Activated CD4-positive, alpha-beta memory T cell treated with anti-CD3 and anti-CD28 coated beads for 36 hours (primary cell): ENCODE measurements at places on chromosomes 5 and 9. TPM values are rescaled to one million over a fixed set of nuclear protein-coding genes. Genes with fewer than 3 reads are reported as not detected.

DNA sequence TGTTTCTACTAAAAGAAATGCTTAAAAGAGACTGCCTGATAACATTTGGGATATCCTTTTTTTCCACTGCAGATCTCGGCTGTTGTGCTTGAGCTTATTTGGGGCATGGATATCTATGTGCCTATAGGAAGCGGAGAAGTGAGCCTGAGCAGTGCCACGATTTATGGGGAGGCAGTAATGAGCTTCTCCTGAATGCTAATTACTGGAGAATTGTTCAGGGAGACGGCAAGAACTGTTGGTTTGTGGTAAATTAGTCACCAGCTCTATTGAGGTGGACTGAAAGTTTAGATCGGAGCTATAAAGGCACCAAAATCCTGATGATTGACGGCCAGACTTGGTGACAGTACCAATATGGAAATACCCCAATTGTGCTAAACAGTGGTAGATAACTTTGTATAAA is 186.5 kb downstream of the ARHGEF28 start:
- no peak for DNase-seq

GRCh38 chr5:168860503-168860902 is 281.3 kb upstream of the PANK3 start:
- DNase-seq = no peak

Gene GRK6
- total RNA-seq = 178 TPM

Gene LECT2
- total RNA-seq = not detected

- no peak for DNase-seq
These were observed 15.8 kb upstream of the MYORG start for GRCh38 chr9:34392511-34392910.

DNA sequence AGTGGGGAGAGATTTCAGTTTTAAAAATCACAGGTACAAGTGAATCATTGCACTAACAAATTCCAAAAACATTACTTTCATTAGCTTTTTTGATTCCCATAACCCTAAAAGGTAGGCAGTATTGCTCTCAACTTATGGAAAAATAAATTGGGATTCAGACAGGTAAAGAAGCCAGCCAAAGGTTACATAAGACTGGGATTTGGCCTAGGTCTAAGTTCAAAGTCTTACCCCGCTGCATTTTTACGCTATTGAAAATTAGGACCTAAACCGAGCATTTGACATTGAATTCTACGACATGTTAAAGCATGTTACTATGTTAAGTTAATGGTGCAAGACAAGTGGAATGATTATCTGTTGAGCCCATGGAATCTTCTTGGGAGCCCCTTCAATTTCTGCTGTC is 89.6 kb downstream of the ENC1 start:
- no peak for DNase-seq

Gene FAM170A
- not detected for total RNA-seq

Gene TEX48
- 1.2 TPM for total RNA-seq

Gene FOXD4L5
- total RNA-seq = not detected

Gene CARTPT
- total RNA-seq = not detected

Gene FAM240B
- total RNA-seq = not detected

Gene FOXD4L4
- not detected for total RNA-seq

DNA sequence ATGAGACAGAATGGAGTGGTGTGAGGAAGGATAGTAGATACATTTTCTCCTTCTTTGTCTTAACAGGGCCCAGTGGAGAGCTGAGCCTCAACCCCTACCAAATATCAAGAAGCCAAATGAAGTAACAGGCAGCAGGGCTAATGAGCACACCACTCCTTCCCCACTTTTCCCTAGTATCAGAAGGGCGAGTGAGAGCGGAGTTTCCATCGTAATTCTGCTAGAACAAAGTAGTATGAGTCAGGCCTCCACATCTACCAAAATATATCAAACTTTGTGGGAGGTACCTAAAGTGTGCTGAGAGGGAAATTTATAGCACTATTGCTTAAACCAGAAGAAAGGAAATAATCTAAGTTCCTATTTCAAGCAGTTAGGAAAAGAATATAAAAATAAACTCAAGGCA is 769.0 kb upstream of the RGMB start:
- DNase-seq = no peak

GRCh38 chr9:90107040-90107725 is 502.4 kb downstream of the GADD45G start:
- DNase-seq = no peak

DNA sequence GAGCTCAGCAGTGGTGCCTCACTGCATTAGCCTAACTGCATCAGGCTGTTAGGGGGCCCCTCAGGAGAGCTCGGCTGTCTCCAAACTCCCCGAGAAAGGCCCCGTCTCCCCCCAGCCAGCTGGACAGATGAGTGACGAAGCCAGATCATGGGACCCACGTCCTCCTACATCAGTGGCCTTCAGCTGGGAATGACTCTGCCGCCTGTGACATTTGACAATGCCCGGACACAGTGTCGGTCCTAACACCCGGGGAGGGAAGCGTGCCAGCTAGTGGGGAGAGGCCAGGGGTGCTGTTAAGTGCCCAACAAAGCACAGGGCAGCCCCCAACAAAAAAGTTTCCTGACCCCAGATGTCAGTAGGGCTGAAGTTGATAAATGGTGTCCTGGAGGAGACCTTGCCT is 375.2 kb upstream of the IRX2 start:
- DNase-seq = no peak

DNA sequence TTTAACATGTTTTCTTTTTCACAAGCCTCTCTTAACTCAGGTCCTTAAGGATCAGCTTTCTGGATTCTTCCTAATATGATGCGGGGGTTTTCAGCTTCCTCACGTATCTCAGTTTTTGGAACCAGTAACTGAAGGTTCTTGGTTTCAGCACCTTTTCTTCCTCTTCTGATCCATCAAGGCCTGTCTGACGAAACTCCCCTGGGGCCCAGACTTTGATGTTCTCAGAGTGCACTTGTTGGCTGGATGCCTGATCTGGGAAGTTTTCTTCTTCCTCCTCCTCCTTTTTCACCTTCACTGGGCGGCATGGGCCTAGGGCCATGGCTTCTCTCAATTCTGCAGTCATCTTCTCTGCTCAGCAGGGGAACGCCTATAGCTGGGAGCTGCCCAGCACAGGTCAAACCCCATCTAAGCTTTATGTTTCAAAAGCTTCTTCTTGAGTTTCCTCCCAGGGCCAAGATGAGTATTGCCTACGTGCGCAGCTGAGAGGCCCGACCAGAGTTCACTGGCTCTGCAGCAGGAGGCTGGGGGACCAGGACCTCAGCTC is 44.8 kb downstream of the GHR start:
- no peak for DNase-seq

- no peak for DNase-seq
These were observed 21.1 kb downstream of the BNIP1 start for GRCh38 chr5:173165177-173166016.

DNA sequence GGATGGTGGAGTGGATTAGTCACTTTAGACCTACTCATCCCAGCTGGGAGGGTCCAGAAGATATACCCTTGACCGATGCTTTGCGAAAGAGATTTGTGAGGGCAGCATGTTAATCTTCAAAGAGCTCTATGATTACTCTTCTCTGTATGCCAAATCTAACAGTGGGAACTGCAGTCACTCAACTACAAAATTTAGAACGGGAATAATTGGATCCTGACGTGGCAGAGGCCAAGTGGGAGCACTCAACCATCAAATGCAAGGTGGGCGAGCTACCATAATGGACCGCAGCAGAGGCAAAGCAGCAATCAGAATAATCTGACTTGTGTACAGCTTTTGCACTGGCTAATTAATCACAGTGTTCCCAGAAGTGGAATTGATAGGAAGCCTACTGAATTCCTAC is 20.4 kb downstream of the NSA2 start:
- no peak for DNase-seq

Gene BSPRY
- total RNA-seq = 8.5 TPM

DNA sequence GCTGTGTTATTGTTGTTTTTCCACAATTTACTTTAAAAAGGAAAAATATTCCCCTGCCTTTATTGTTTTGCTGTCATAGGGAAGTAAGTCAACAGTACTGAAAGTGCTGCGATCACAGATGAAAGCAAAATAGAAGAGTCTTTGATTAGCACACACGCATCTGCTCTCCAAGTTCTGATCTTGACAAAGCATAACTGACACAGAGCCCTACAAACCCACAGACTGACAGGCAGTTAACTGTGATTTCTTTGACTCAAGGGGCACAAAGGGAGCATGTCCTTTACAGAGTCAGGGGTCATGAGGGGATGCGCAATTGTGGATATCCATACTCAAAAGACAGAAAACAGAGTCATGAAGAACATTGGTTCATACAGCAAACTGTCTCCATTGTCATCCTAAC is 123.7 kb downstream of the SNCAIP start:
- no peak for DNase-seq

Gene GFI1B
- not detected for total RNA-seq

Gene RAD23B
- 111 TPM for total RNA-seq

- DNase-seq = no peak
These were observed 790 bp downstream of the PTAR1 start for GRCh38 chr9:69759021-69759420.

Gene CCDC69
- total RNA-seq = 24.6 TPM

Gene DRD1
- total RNA-seq = not detected

DNA sequence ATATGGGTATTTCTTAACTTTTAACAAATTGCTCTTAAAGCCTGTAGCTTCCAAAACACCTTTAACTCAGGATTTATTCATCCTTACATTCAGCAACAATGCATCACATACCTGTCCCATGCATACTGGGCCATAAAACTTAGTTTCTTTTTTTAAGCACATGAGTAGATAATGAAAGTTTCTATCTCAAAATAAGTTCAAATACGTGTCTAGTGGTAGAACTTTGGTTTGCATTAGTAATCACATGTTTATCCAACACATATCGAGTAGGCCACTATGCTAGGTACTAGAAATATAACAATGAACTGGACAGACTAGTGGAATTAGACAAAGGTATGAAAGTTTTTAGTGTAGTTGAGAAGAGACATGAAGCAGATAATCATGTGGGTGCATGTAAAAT is 99.6 kb downstream of the DOCK2 start:
- DNase-seq = no peak

- no peak for DNase-seq
These were observed 36.3 kb downstream of the OLFM1 start for GRCh38 chr9:135123773-135124134.

GRCh38 chr5:145915970-145916638 is 20.3 kb upstream of the SH3RF2 start:
- DNase-seq = no peak

DNA sequence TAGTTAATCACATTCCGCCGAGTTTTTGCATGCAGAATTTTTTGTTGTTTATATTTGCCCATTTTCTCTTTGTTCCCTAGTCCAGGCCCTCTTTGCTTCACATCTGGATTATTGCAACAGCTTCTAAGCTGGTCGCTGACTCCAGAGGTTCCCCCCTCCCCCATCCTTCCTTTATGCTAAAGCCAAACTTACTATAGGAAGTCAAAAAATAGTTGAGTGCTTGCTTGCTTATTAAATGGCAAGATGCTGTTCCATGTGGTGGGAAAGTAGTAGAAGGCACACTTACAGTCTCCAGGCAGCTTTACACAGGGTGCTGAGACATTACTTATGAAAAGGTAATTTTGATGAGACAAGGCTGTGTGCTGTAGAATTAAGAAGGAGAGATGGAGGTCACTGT is 1.3 kb downstream of the ZBTB34 start:
- DNase-seq = no peak

GRCh38 chr5:107513337-107514085 is 157.2 kb downstream of the EFNA5 start:
- DNase-seq = no peak

Gene TIMD4
- total RNA-seq = 1.8 TPM

Gene TRPM6
- 0.02 TPM for total RNA-seq

DNA sequence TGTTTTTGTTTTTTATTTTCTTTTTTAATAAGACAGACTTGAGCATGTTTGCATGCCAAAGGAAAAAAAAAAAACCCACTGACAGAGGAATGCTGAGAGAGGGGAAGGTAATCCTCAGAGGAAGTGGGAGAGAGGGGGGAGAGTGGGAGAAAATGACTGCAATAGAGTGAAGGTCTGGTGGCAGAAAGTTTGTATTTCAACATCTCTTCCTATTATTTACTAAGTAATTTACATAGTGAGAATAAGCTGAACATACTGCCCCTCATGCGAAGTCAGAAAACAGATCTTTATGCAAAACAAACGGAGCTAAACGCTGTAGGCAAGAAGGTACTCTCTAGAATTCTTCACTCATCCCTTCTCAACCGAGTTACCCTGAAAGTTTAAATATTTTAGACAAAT is 45.0 kb downstream of the ELL2 start:
- DNase-seq = no peak

Gene CYSTM1
- total RNA-seq = 25.2 TPM

- DNase-seq = no peak
These were observed 89.8 kb downstream of the NUDT12 start for GRCh38 chr5:103472830-103473229.

DNA sequence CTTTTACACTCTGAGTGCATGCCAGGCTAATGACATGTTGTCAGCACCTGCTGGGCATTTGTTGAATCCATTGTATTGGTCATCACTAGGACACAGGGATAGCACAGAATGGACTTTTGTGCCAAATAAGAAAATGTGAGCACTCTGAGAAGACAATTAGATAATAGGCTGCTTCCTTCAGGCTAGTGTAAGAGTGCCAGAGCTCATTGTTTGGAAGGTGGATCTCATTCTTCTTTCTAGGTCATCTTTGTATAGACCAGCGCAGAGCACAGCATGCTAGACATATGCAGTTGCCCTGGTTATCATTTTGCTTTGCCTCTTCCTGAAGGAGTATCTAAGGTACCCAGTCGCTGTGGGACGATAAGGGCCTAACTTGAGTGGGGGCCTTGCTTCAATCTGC is 493.4 kb upstream of the COX7C start:
- DNase-seq = no peak

GRCh38 chr5:178285399-178286225 is 53.0 kb upstream of the PHYKPL start:
- DNase-seq = no peak

- no peak for DNase-seq
These were observed 1.0 kb downstream of the STARD4 start for GRCh38 chr5:111511174-111511830.

GRCh38 chr5:122933956-122934355 is 88.5 kb downstream of the SNX24 start:
- no peak for DNase-seq

- no peak for DNase-seq
These were observed 41.5 kb downstream of the C5orf22 start for GRCh38 chr5:31573494-31574142.

DNA sequence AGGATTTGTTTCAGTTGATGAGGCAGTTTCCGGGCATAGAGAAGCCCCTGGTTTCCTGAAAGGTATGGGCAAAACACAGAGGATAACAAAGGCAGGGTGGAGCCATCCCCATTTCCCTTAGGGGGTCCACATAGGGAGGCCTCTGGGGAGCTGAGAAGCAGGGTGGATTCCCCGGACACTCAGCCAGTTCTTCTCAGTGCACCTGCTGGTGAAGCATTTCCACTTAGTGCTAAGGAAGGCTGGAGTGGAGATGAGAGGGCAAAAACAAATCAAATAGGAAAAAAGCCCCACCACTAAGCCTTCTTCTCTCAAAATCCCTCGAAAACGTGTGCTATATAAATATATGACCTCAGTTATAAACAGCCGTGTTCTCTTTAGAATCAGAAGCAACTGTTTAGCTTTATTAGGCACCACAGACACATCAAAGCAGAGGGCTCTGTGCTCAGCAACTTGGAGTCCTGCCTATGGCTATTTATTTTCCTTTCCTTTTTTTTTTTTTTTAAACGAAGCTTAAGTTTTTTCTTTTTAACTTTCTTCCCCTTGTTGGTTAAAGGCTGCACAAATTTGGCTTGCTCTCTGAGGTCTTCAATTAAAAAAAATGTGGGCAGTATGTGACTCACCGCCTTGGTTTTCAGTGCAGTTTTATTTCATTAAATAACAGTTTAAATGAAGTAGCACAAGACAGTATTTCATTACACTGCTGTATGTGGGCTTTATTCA is 67.7 kb downstream of the PRDM6 start:
- no peak for DNase-seq
